Activated CD4-positive, alpha-beta T cell treated with anti-CD3 and anti-CD28 coated beads, Interleukin-2, amount 10 ng/mL, durations not matched to agents 7 days and 5 days (primary cell): ENCODE measurements at places on chromosomes 3 and 15. TPM values are rescaled to one million over a fixed set of nuclear protein-coding genes. Genes with fewer than 3 reads are reported as not detected.

DNA sequence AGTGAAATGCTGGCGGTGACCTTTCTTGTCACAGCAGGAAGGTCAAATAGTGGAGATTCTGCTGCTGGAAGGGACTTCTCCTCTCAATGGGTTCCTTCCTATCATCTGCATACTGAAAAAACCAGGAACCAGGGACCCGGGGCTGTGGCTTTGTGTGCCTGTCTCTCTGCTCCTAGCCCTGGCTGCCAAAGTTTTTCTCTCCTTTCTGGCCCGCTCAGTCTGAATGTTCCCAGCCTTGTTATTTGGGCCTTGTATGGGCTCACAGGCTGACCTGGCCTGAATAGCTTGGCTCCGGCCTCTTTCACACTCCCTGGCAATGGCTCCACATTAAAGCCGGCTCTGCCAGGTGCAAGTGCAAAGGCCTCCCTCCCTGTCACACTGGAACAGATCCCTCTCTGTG is 94.7 kb downstream of the LRIG1 start:
- H3K36me3 ChIP-seq: peaks cover 3% of the 10 kb centered on the region
- peaks cover 3% of the 10 kb centered on the region for H3K4me1 ChIP-seq
- no peak overlapping the region for H3K27ac ChIP-seq

Gene GOLGA6A
- not detected for total RNA-seq

- no peaks in the 10 kb centered on the region for H3K27me3 ChIP-seq
- no peak for DNase-seq
- no peak overlapping the region for H3K27ac ChIP-seq
- no peak overlapping the region for H3K4me3 ChIP-seq
- peaks cover 12% of the 10 kb centered on the region for H3K36me3 ChIP-seq
- peaks cover 58% of the 10 kb centered on the region for H3K4me1 ChIP-seq
Measured at GRCh38 chr3:111691293-111691909, 96.3 kb upstream of the ZBED2 start.

DNA sequence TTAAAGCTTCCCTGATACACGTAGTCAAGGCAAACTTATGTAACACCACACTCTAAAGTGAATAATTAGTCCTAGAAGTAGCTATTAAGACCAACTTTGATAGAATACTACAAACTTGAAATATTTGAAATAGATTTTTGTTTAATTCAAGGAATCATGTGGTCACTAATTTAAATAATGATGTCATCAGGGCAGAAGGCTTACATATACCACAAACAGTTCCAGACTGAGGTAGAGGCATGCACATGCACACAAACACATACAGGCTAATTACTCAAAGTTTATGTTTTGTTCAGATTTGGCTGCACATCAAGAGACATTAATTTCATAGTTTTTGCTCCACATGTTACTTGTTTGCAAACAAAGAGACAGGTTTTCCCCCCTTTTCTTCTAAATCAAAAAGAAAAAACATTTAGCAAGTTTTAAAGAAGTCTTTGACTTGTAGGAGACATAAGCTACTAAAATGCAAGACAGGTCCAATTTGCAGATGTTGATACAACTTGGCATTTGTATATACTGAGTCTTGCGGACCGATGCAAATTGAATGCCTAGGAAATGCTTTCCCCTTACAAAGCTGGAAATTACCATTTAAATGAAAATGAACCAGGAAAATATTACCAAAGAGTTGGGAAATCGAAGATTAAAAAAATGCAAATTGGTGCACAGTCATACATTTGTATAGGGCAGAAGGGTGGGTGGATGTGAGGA is 594.8 kb downstream of the MAGI1 start:
- DNase-seq: no peak
- no peak overlapping the region for H3K27ac ChIP-seq
- no peaks in the 10 kb centered on the region for H3K4me1 ChIP-seq
- H3K4me3 ChIP-seq: no peak overlapping the region
- H3K36me3 ChIP-seq: no peaks in the 10 kb centered on the region

Gene COPS2
- total RNA-seq: 61.7 TPM

Gene LRRIQ4
- total RNA-seq: not detected

Gene FBXW12
- not detected for total RNA-seq
